ENCODE measurements at places on chromosomes 2 and 18.
A peak's percentile ranks its signal among the peaks of the same experiment; 100 is the strongest.

- no peak for DNase-seq
Measured at GRCh38 chr2:120094795-120095194, 81.9 kb downstream of the EPB41L5 start.

DNA sequence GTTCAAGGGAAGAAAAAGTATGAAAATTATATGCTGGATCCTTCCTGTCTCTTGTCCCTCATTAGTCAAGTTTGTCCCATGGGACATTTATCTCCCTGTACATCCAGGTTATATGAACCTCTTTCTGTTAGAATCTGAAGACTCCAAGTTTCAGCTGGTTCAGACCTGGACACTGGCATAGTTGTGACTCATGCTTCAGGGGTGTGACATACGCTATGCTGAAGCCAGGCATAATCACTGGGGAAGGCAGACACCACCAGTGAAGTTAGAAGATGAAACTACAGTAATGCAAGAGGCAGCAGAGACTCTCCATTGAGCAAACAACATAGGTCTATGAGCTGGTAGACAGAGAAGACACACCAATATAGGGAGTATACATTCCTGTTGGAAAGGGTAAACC is 269.7 kb upstream of the SLC8A1 start:
- DNase-seq, result no peak

DNA sequence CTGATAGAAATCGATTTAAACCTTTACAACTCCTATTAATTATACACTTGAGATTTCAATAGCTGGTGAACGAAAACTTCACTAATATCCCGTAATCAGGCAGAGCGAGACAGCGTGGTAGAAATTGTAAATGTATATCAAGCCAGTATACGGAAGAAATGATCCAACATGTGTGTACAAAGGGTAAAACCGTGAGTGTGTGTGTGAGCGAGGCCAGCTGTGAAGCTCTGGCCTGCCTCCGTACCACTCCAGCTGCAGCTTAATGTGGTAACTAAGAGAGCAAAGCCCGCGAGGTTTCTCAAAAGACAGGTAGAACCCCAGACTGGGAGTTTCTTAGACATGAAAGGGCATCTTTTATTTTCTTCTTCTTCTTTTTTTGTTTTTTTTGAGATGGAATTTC is 52.3 kb upstream of the ZNF516 start:
- DNase-seq, result no peak

DNA sequence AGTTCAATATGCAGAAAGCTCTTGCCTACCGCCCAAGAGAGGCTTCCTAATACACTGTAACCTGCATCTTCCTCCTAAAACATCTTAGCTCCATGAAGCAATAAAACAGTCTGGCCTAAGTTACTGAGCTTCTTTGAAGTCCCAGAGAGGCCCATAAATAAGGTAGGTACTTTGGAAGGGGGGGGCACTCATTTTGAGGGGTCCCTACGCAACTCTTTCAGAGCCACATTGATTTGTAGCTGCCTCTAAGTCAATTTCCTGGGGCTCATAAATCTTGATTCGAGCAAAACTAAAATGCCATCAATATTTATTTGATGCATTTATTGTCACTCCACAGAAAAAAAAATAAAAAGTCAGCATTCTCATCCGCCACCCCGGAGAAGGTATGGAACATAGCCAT is 60.4 kb upstream of the SIX2 start:
- no peak for DNase-seq

DNA sequence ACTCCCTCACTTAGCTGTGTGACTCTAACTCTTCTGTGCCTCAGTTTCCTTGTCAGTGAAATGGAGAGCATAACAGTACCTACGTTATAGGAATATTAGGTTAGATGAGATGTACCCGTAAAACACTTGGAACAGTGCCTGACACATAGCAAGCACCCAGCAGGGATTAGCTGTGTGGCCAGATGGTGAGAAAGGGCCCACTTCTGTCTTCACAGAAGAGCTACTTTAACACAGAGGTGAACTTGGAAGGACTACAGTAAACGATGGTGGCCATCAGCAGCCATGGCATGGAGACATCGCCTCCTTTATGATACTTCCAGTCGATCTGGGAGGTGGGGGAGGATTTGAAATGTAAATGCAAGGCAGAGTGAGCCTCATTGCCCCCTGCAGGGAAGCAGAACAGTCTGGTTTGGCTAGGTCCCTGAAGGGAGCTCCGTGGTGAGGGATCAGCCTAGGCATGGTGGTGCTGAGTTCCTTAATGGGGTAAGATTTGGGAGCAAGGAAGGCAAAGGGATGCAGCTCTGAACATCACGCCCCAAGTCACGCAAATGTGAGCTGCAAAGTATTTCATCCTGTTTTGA is 101.7 kb upstream of the ALPP start:
- no peak for DNase-seq

- DNase-seq, result no peak
Measured at GRCh38 chr2:202494300-202495229, 118.4 kb downstream of the BMPR2 start.

GRCh38 chr2:236160366-236161081 is 7.7 kb downstream of the GBX2 start:
- DNase-seq, result no peak

GRCh38 chr2:54274781-54275242 is 18.8 kb upstream of the TSPYL6 start:
- peak; percentile 48 for DNase-seq

- no peak for DNase-seq
Measured at GRCh38 chr2:40213619-40214018, 238.3 kb downstream of the SLC8A1 start.
